ENCODE measurements at places on chromosomes 2 and 18.

GRCh38 chr2:129744649-129745048, 234.8 kb upstream of the RAB6C start:
- DNase-seq: no peak

- DNase-seq: no peak
These were observed 12.6 kb upstream of the NCK2 start for GRCh38 chr2:105732101-105732500.

DNA sequence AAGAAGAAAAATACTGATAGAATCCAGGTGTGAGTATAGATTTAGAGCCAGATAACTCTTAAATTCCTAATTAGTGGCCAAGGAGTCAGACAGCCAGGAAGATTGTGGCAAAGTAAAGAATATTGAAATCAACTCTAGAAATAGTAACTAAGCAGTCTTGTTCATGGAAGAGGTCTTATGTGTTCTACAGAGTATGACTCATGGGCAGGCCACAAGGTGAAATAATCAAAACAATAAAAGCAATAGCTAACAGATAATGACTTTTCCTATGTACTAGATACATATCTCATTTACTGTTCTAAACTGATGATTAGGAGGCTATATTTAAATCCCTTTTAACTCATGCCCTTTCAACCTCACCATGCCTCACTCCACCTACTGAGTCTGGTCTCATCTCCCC, 227.4 kb upstream of the COL3A1 start:
- no peak for DNase-seq

DNA sequence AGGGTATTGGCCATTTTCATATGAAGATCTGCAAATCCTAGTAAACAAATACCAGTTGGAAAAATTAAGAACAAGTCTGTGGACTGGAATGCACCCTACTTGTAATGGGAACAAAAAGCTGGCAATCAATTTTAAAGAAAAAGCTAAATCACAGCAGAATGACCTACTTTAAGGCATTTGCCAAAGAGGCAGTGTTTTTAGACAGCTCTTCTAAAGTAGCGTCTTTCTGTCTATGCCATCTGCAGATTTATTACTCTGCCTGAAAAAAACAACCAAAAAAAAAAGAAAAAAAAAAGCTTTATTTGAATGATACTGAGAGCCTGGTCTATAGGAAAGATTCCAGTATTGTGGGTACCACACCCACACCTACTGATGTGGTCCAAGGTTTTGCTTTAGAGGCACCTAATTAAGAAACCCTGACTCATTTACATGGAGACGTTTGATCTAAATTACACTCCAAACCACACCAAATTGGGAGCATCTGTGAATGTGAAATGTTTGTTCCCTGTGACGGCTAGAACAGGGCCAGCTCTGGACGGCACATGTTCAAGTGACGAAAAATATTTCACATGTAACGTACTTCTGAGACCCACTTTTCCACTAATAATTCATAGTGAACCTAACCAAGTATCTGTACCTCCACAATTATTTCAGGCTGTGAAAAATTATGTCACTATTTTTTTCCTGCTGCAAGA, 597.1 kb downstream of the ARHGAP15 start:
- DNase-seq: no peak

DNA sequence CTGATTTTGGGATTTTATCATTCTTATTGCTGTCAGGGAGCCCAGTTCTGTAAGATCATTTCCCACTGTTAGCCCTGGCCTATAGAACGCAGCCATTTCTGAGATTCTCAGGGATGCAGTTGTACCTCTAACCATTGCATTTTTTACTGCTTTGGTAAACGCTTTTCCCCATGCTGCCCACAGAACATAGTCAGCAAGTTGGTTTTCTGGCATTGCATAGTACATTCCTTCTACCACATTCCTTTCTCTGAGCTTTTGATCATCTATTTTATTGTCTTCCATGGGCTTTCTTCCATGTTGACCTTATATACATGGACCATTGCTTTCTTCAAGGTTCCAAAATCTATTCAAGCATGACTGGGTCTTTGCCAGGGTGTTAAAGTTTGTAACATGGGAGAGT, 86.8 kb upstream of the ST6GAL2 start:
- no peak for DNase-seq

- DNase-seq: no peak
These were observed 172.4 kb upstream of the SPOPL start for GRCh38 chr2:138329162-138329561.

DNA sequence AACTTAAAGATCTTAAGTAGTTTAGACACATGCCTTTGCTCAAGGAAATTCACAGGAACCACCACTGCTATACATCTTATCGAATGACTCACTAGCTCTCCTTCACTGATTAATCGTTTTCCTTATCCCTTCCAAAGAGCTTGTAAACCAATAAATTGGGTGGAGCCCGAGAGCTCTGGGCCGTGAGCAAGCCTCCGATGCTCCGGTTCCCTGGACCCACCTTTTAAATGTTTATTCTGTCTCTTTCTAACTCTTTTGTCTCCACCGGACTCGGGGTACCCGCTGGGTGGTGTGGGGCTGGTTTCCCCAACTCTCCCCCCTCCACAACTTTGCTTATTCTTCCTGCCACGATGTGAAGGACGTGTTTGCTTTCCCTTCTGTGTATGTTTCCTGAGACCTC, 292.9 kb upstream of the TMEFF2 start:
- no peak for DNase-seq

- no peak for DNase-seq
These were observed 95.3 kb upstream of the ALKAL2 start for GRCh38 chr2:383178-383577.

- no peak for DNase-seq
These were observed 4.8 kb downstream of the RAB17 start for GRCh38 chr2:237585590-237586221.

GRCh38 chr2:191693778-191694177, 15.8 kb downstream of the NABP1 start:
- no peak for DNase-seq

GRCh38 chr2:100513650-100514049, 43.4 kb downstream of the NMS start:
- DNase-seq: no peak

- no peak for DNase-seq
These were observed 52.6 kb upstream of the CPO start for GRCh38 chr2:206886696-206887095.

GRCh38 chr2:73406996-73407395, 21.4 kb downstream of the ALMS1 start:
- no peak for DNase-seq

GRCh38 chr2:172928756-172929155, 146.9 kb upstream of the MAP3K20 start:
- no peak for DNase-seq

GRCh38 chr2:218033208-218033589, 30.4 kb upstream of the TNS1 start:
- no peak for DNase-seq

DNA sequence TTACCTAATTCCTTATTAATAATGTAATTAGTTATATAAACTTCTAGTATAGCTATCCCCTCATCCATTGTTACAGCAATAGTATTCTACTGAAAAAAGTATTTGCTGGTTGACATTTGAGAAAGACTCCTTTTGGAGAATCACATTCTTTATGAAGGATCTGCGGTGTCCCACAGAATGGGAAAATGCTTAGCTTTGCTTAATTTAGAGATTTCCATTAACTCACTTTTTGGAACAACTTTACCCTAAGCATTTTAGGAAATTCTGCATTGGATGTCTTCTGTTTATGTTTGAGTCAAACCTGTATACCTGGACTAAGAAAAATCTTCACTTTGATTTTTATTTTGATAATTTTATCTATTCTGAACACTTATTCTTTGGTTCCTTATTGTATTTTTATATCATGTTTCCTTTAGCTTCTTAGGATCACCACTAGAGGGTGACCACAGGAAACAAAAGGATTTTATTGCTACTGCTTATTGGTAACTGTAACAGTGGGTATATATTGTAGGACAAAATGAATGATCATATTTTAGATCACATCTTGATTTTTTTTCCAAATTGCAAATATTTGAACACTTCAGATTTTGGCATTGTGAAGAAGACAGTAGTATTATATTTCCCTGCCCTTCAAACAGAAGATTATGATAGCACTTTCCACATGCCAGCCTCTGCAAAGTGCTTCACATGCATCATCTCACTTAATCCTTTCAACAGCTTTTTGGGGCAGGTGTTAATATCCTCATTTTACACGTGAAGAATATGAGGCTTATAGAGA, 79.6 kb downstream of the MIB1 start:
- no peak for DNase-seq

DNA sequence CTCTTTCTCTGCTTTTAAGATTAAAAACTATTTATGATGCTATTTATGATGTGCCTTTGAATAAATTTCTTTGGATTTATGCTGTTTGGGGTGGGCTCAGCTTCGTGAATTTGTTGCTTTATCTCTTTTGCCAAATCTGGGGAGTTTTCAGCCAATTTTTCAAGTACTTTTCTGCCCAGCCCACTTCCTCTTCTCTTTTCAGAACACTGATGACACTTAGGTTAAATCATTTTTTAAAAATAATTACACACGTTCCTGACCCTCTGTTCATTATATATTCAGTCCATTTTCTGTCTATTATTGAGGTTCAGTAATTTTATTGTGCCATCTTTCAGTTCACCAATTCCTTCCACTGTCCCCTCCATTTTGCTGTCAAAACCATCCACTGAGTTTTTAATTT, 14.8 kb upstream of the BCL2L11 start:
- DNase-seq: no peak

DNA sequence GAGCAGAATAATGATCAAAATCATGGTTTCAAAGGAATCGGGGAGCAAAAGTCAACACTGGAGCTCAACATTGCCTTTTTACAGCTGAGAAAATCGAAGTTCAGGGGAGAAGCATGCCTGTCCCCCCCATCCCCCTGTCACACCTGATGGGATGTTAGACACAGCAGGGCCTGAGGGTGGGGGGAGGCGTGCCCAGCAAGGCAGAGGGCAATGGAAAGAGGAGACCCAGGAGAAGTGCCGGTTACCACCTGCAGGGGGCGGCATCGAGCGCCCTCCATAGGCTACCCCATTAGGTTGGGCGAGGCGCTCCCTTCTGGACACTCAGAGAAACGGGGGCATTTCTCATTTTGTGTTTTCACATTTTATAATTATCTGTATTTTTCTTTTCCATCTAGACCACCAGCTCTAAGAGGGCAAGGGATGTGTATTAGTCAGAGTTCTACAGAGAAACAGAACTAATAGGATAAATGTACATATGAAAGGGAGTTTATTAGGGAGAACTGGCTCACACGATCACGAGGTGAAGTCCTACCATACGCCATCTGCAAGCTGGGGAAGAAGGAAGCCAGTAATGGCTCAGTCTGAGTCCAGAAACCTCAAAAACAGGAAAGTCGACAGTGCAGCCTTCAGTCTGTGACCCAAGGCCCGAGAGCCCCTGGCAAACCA, 271.3 kb downstream of the LRATD1 start:
- no peak for DNase-seq

DNA sequence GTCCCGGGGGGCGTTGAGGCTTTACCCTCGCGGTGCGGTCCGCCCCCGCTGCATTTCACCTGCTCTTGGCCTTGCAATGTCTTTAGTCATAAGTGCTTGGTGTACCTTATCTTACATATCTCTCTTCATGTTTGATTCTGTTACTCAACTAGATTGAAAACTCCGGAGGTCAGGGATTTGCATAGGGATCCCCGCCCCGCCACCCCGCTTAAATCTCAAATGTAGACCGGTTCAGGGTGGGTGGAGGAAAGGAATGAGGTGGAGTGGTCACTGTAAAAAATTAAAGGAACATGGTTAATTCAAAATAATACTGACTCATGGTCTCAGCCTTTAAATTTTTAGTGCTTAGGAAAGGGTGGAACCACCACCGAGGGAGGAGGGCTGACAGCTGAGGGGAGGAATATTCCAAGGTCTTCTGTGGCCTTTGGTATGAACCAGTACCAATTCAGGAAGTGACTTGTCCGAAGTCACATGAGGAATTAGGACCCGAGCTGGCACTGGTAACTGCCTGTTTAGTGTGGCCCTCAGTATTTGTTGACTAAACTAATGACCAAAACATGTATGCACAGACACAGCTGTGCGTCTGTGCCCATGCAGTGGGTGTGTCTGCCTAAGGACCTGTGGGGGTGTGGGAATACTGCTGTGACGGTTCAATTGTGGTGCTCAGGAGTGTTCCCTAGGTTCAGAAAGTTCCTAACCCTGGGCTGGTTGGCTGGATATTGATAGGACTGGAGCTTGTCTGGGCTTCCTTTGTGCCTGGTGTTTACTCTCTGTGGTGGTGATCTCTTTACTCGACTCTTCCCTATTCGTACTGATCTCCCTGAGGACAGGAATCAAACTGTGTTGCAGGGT, 1.0 kb downstream of the PLEKHB2 start:
- DNase-seq: no peak

DNA sequence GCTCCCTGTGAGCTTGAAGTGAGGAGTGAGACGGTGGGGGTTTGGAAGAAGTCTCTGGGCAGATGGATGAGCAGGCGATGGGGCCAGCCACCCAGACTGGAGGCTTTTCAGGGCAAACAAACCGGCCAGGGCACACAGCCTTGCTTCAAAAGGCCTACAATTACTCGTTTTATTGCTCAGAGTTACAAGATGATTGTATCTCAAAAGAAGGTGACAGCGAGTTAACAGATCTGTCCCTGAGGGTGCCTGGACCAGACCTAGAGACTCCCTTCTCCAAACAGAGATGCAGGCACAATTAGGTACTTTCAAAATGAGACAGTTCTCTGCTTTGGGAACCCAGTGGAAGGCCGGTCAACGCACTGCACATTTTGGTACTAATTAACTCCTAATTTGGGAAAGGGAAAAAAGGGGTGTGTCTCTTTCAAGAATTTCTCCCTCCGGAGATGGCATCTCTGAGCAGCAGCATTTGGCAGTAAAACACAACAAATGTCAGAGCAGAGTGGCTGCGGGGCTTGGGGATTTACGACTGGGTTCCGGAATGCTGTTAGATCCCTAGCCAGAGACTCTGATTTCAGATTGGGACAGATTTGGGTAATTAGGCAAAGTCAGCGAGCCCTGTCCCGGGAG, 226.7 kb downstream of the TTC32 start:
- no peak for DNase-seq

GRCh38 chr2:120320318-120320851, 25.6 kb upstream of the INHBB start:
- DNase-seq: no peak

DNA sequence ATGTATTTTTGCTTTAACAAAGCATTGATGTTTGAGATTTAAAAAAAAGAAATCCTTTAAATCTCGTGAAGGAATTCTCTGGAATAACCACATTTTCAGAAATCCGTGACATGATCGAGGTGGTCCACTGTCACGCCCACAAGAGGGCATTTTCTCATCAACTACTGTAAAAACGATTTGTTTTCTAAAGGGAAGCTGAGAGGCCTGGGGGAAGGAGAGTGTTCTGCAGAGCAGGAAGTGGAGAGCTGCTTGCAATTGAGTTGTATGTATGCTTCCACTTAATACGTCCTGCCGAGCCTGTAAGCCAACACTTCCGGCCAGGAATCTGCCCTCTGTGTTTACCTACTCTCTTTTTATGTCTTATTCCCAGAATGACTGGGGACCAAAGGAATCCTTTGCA, 19.4 kb downstream of the KLHL29 start:
- peak; percentile 71 for DNase-seq

- DNase-seq: no peak
These were observed 36.6 kb upstream of the ASB1 start for GRCh38 chr2:238389988-238390589.

GRCh38 chr2:129767346-129768035, 212.0 kb upstream of the RAB6C start:
- no peak for DNase-seq

GRCh38 chr2:23524261-23524706, 139.3 kb downstream of the KLHL29 start:
- peak; percentile 84 for DNase-seq

Measured in sigmoid colon (tissue), 7 donors.